Fibroblast of gingiva (primary cell): ENCODE measurements at places on chromosomes 5 and 9.

DNA sequence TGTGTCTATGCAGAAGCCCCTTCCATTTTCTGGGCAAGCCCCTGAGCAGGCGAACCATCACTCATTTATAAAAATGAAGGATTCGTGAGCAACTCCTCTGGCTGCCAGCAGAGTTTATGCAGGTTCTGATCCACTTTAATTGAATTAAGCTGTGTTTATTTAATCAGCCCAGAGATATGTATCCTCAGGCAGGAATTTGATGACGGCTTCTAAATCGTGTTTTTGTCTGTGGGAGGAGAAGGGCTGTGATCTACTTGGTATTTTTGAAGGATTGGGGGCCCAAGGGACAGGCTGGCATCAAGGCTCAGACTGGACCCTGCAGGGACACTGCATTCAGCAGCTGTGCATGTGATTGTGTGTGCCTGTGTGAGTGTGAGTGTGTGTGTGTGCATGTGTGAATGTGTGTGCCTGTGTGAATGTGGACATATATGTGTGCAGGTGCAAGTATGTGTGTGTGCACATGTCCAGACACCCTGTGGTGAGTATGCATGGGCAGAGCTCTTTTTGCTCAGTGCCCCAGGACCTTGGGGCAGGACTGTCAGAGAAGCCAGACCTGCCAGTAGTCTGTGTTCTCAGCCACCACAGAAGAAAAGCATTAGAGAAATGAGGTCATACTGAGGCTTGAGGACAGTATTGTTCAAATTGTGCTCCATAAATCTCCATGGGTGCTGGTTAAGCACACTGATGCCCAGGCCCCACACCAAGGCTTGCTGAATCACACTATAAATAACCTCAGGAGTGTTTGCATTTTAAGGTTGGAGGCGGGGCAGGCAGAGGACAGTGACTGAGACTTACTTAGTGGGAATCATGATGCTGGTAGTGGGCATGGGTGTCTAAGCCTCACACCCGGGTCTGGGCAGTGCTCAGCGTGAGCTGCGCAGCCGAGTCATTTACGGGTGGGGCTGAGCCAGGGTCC lies 164.0 kb downstream of the CARTPT start:
- DNase-seq: peak; percentile 71

- no peak for DNase-seq
These were observed 47.7 kb downstream of the ZNF608 start for GRCh38 chr5:124698770-124699169.

DNA sequence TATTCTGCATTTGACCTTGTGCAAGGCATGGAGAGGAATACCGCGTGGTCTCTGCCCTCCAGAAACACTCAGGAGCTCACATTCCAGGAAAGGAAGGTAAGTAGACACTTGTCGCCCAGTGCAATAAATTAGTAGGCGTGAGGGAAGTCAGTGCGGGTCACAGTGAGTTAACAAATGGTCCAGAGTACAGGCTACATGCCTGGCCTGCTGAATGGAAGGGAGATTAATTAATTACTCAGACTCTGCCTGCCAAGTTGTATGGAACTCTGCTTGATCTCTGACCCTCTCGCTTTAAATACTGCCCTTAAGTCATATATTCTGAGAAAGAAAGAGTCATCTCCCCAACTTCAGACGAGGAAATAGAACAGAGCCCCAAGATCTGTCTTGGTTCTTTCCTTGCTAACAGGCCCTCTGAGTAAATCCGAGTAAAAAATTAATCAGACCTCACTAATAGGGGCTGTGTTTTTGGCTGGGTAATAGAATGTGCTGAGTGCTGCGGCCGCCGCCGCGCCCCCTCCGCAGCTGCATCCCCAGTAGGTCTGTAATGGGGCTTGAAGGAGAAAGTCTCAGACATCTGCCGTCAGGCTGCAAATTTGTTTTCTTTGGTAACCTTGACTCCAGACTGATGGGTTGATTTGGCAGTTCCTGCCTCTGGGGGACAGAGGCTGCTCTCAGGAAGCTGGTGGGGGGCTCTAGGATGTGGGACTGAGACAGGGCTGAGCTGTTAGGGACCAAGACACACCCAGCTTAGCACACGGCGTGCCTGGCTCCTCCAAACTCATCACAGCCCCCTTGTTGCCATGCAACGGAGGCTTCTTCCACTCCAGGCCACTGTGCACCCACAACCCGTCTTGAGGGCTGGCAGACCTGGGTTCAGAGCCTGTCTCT lies 144.4 kb downstream of the NSG2 start:
- no peak for DNase-seq

DNA sequence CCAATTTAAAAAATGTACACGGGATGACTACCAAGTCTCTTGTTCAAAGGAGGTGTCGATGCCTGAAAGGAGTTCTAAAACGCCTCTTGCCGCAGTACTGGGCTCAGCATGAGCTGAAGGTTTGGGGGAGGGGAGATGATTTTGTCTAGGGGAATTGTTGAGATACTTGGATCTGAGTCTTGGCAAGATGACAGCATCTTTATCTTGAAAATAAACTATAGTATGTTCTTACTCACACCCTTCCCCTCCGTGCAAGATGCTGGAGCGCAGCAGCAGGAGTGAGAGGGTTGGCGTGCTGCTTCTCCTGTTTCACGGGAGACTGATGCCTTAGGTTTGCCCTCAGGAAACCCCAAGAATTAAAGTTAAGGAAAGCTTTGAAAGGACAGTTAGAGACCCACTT lies 47.3 kb downstream of the FAM78A start:
- no peak for DNase-seq

DNA sequence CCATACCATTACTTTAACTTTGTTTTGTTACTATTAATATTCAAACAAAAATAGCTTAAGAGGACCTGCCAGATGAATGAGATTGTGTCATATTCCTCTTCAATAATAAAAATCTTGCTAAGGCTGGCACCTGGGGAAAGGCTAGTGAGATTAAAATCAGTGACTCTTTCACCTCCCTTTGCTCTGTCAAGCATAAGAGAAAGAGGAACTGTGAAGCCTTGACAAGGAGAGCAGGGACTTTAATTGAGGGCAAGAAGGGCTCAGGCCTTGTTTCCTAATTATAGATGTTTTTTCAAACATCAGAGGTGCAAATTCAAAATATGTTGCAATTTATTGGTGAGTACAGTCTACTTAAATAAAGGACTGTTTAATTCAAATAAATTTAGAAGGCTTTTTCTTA lies 91.7 kb downstream of the SPATA31D1 start:
- DNase-seq: no peak

- DNase-seq: no peak
These were observed 656.3 kb downstream of the PRELID2 start for GRCh38 chr5:145178641-145179523.

DNA sequence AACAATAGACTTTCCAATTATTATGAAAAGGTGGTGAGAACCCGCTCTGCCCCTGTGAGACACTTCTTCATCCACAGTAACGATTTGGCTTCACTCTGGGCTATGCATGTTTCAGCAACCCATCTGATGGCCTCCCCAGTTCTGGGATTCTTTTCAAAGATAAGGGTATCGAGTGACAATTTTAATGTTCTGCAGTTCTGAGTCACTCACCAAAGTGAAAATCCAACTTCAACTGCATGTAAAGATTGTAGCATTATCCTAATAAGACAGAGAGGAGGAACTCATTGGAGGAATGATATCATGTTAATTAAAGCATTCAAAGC lies 1078.3 kb upstream of the SEMA6A start:
- no peak for DNase-seq

DNA sequence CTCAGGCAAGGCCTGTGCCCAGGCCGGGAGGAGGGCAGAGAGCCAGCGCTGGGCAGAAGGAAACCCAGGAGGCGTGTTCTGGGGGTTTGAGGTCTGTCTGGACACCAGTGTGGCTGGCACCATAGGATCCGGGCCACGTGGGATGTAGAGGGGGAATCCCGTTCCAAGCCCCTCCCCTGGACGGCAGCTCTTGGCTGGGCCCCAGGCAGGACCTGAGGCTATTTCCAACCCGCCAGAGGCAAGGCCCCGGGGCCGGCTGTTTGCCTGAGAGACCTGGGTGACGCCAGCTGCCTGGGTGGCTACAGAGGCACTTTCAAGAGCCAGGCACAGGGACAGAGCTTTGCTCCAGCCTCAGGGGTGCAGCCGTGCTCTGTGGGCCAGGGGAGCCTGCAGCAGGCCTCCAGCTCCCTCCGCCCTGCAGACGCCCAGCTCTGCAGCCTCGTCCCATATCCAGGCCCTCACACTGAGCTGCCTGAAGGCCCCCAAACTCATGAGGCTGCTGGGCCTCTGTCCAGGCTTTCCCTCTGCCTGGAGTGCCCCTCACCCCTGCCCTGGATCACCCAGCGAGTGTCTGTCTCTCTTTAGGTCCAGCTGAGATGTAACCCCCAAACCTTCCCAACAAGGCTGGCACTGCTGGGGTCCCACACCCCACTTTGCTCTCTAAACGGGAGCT lies 56.6 kb upstream of the EGFL7 start:
- no peak for DNase-seq

DNA sequence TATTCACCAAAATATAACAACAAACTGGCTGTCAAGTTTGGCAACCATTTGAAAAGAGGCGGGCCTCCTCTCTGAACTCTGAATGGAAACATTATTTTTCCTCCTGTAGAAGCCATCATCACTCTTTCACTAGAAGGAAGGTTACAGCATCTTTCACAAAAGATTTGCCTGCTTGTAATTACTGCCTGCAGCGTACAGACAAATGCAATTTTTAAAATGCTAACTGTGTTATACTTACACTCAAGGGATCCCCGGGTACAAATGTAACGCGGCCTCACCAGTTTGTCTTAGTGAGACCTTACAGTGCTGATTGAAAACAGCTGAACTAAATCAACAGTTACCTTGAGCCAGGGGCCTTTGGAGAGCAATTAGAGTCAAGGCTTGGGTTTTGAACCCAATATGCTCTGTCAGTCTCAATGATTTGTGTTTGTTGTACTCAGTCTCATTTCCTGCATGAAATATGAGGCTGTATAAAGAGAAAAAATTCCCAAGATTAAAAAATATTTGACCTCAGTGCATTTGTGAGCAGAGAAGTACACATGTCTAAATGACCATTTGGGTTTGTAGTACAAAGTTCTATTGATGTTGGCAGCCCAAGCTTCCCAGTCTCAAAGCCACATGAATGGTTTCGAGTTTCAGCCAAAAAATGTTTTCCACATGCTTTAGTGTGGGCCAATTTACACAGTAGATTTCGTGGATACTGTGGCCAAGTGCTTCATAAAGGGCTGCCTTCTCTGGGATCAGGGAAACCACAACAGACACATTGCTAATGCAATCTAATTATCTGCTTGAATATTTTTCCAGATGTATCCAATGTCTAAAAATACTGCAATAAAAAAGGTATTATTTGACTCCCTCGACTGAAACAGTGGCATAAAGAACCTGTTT lies 500.0 kb downstream of the SPATA31D1 start:
- peak; percentile 99 for DNase-seq

- no peak for DNase-seq
These were observed at the start of gene GALNT12 for GRCh38 chr9:98807070-98807813. TSS of gene GALNT12 (plus strand) at chr9:98807670. CDS start at chr9:98807699, 29 bp downstream.

GRCh38 chr5:54670281-54670680 lies 152.7 kb downstream of the SNX18 start:
- DNase-seq: no peak

DNA sequence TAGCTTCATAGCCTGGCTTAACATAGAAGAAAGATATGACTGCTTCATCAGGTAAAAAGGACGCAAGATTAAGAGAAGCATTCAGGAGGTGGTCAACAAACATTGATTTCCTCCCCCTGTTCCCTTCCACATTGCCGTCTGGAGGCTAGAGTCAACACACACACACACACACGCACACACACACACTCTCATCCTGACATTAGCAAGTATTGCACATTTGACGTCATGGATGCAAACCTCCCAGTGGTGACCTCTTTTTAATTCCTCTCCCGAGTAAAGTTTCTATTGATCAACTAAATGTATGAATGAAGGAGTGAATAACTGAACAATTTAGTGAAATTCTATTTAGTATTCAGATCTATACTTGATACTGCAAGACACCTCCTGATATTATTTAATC lies 332.8 kb downstream of the ELAVL2 start:
- no peak for DNase-seq

DNA sequence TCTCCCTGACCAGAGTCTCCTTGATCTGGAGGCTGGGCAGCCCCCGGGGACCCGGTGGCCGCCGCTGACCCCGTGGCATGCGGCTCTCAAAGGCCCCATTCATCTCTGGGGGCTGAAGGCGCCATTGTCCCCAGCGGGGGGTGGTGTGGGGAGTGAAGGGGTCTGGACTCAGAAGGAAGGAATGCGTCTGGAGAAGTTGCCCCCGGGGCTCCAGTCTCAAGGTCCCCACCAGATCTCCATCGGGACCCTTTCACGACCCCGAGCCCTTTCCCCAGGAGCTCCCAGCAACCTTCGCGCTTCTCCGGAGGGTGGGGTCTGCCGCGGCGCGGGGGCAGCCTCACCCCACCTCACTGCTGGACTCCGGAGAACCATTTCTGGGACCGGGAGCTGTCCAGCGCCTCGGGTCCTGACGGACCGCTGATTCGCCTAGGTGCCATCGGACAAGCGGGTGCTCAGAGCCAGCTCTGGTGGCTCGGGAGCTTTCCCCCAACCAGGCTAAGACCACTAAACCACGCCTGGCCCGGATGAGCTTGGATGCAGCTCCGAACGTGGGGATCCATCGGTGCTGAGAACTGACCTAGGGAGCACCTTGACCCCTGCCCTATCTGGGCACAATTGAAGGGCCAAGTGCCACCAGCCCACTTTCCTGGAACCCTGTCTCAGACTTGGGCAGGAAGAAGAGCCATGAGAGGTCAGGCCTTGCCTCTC lies 5.1 kb upstream of the PCDH1 start:
- DNase-seq: no peak

GRCh38 chr9:96025995-96026602 lies 150.6 kb downstream of the ERCC6L2 start:
- DNase-seq: no peak

GRCh38 chr9:29213417-29214153 lies 1640.3 kb upstream of the C9orf72 start:
- DNase-seq: no peak

GRCh38 chr5:135977375-135977928 lies 22.7 kb upstream of the LECT2 start:
- DNase-seq: peak; percentile 91

GRCh38 chr5:100706776-100707175 lies 171.6 kb downstream of the FAM174A start:
- peak; percentile 25 for DNase-seq

GRCh38 chr5:170745481-170746071 lies 37.9 kb upstream of the GABRP start:
- DNase-seq: no peak

DNA sequence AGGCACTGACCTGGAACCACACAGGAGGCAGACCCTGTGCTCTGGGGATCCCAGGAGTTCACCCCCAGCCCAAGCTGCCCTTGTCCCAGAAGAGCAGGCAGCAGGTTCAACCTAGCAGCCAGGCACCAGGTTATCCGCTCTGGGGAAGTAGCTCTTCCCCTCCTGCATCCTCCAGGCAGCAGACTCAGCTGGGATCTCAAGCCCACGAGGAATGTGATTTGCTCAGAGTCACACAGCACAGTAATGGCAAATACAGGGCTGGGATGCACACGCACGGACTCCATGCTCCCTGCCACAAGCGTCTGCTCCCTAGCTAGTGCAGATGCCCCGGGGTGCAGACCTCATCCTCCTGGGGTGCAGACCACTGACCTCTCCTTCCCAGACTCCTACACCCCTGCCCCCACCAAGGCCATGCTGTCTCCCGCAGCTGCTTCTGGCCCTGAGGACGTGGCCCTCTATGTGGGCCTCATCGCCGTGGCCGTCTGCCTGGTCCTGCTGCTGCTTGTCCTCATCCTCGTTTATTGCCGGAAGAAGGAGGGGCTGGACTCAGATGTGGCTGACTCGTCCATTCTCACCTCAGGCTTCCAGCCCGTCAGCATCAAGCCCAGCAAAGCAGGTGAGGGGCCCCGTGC lies 25.5 kb downstream of the HK3 start:
- DNase-seq: no peak

- DNase-seq: no peak
These were observed 56.7 kb downstream of the FAM114A2 start for GRCh38 chr5:153981905-153982605.

GRCh38 chr9:113911850-113912557 lies 35.9 kb downstream of the ZNF618 start:
- DNase-seq: no peak
